ENCODE measurements at places on chromosomes 1 and 21. TPM values are rescaled to one million over a fixed set of nuclear protein-coding genes. Genes with fewer than 3 reads are reported as not detected.

MAGOH gene
- 37.7 TPM for total RNA-seq

DNA sequence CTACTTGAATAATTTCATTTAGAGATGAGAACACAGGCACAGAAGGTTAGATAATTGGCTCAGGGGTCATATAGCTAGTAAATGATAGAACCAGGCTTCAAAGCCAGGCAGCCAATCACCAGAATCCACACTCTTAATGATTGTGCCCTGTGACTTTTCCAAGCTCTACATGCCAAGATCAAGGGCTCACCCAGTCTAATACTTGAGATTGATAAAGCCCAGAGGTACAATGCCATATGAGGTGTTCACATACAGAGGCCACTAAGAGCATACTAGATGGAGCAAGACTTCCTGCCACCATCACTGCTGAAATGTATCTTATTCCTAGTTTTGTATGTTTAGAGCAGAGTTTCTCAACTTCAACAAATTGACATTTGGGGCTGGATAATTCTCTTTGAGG lies 40.9 kb upstream of the MCOLN3 start:
- DNase-seq, result no peak

DNA sequence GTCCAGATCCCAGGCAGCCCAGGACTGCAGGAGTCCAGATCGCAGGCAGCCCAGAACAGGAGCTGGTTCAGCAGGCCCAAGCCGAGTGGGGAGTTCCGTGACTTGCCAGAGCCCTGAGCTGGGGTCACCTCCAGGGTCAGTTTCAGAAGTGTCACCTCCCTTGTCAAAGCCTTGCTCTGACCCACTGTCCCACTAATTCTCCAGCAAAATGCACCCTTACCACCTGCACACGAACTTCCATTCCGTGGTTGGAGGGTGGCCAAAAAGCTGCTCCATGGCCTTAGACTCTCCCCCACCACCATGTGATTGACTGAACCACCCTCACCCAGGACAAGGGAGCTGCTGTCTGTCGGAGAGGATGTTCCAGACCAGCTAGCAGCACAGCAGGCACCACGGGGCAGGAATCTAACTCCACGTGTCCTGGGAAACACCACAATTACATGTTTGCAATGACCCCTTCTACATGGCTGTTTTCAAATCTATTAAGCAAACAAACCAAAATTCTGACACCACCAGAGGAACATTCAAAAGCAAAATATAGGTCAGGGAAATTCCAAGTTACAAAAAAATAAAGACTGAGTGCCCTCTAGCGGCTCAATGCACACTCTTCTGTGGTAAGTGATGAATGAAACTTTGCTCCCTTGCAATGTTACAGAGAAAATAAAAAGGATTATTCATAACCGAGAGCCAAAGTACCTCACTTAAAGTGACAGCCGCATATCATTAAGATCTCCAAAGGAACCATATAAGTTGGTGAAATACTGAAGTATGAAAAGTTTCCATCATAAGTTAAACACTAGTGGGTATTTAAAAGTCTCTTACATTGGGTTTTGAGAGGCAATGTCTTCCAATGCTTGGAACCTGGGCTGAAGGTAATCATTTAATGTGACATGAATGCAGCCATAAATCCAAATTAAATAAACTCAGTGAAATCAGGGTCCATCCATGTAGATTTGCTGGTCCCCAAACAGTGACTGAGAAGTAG lies 76.3 kb downstream of the NPHP4 start:
- peak; percentile 80 for DNase-seq

DNA sequence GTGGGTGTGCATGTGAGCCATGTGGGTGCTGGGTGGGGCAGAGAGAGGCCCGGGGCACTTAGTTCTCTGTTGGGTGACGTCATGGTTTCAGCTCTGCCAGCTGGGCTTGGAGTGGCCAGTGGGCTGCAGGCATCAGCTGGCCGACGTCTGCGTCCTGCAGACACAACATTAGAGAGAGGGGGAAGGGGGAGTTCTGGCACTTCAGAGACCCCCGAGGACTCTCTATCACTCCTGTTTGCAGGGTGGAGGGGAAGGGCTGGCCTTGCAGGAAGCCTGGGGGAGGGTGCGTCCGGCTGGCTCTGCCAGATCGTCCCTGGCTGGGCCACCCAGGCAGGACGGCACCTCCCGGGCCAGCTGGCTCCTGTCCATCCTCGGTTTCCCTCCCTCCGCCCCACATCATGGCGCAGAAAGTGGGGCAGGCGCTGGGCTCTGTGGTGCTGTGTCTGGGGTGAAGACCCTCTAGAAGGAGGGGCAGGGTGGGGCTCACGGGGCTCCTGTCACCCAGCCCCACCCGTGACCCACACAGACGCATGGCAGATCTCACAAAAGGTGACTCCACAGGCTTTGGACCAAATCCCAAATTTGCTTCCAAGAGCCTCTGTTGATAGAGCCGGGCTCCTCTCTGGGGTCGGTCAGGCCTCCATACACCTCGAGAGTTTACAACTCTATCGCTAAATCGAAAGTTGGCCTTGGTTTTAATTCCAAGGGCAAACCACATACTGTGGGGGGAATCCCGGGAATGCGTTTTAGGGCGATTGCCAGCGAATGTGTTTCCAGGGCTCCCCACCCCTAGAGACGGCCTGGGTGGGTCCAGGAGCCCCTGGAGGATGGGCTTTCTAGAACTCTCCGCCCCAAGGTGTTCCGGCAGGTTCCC lies 73.4 kb upstream of the TTC34 start:
- no peak for DNase-seq

DNA sequence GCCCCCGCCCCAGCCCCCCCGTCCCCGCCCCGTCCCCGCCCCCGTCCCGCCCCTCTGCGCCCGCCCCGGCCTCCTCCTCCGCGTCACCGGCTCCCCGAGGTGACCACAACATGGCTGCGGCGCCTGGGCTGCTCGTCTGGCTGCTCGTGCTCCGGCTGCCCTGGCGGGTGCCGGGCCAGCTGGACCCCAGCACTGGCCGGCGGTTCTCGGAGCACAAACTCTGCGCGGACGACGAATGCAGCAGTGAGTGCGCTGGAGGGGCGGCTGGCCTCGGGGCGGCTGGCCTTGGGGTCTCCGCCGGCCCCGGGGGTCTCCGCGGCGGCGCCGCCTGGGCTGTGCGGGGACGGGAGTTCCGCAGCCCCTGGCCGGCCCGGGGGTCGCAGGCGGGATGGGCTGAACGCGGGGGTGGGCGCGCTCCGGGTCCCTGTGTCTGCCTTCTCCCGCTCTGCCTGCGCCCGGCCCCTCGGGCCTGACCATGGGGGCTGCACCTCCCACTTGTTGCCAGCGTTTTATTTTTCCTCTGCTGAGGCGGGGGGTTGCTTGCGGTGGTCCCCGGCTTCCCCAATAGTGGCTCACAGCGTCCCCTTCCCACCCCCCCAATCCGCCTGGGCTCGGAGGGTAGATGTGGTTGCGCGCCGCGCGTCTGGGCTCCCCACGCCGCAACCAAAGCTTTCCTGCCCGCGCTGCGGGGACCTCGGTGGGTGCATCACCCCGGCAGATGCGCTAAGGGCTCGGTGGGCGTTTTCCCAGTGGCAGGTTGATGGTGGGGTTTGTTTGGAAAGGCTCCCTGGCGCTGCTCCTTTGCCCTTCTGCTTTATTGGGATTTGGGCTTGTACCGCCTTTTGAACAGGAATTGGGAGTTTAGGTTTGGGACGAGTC lies at the start of gene MIA3:
MIA3 (plus strand) TSS at position 97 of the 879 bp plus-strand sequence; CDS start at position 111, 14 bp downstream.
- DNase-seq, result peak; percentile 93

MT1HL1 gene
- total RNA-seq, result not detected

Measured in osteocyte (in vitro differentiated cells).